ENCODE measurements at places on chromosomes 7 and 10.

GRCh38 chr7:94417901-94418300, 23.2 kb downstream of the COL1A2 start:
- no peak for DNase-seq

- DNase-seq: no peak
Measured at GRCh38 chr7:90599892-90600555, 3.9 kb downstream of the CDK14 start.

- DNase-seq: no peak
Measured at GRCh38 chr7:126450269-126450671, 802.5 kb downstream of the GRM8 start.

DNA sequence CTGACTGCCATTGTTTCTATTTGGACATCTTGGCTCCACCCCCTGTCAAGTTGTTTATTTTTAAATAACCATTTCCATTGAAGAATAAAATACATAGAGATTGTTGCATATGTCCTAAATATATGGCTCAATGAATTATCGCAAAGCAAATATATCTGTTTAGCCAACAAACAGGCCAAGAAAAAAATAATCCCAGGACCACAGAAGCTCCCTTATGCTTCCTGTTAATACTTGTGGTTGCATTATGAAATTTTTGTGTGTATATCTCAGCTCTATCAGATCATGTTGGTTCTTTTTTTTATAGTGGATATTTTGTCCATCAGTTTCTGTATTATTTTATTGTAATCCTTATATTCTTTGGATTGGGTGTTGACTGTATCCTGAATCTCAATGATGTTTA, 53.4 kb upstream of the CYP2C8 start:
- no peak for DNase-seq

- DNase-seq: no peak
Measured at GRCh38 chr7:125878235-125878956, 948.8 kb upstream of the POT1 start.

GRCh38 chr7:108114117-108114841, 15.9 kb downstream of the LAMB4 start:
- DNase-seq: peak; percentile 25

DNA sequence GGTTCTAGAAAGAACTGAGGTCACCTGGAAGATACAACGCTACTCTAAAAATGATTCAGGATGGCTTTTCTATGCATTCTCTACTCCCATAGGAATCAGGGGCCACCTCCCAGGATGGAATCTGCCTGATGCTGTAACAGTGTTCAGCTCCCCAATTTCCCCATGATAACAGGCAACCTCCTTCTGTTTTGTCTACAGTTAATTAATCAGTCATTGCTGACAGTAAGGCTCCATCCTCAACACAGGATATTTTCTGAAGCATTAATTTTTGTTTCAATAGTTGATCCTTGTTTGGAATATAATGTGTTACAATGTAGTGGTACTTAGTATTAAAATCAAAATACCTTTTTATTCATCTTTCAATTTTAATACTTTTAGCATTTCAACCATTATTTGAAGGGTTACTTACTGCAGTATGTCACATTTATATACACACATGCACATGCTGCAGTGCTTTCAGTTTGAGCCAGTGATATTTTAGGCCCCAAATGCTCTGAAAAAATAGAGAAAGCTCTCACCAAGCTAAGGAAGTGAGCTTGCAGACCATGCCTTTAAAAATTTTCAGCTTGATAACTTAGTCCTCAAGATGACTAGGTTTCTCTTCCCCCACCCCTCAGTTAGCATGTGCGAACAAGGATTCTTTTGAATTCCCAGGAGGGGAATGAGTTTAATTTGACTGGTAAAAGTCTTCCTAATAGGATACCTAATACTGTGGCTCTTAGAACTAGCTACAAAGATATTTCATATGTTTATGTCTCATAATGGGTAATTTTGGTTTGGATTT, 592 bp upstream of the PIK3CG start:
- DNase-seq: peak; percentile 15

GRCh38 chr10:85447690-85448089, 918.9 kb downstream of the GRID1 start:
- no peak for DNase-seq

DNA sequence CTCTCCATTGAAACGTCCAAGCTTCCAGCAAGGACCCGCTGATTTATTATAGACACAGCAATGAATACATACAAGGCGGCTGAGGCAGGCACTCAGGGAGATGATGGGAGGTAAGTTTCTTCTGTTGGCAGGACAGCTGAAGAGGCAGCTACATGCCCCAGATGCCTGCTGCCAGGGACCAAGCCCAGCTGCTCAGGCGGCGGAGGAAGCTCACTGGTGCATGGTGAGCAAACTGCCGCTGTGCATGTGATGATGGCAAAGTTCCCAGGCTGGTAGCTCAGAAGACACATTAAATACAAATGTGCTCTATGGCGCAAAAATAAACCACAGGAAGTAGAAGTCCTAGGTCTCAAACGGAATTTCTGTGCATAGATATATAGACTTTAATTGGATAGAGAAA, 2.3 kb downstream of the DNTT start:
- DNase-seq: no peak

DNA sequence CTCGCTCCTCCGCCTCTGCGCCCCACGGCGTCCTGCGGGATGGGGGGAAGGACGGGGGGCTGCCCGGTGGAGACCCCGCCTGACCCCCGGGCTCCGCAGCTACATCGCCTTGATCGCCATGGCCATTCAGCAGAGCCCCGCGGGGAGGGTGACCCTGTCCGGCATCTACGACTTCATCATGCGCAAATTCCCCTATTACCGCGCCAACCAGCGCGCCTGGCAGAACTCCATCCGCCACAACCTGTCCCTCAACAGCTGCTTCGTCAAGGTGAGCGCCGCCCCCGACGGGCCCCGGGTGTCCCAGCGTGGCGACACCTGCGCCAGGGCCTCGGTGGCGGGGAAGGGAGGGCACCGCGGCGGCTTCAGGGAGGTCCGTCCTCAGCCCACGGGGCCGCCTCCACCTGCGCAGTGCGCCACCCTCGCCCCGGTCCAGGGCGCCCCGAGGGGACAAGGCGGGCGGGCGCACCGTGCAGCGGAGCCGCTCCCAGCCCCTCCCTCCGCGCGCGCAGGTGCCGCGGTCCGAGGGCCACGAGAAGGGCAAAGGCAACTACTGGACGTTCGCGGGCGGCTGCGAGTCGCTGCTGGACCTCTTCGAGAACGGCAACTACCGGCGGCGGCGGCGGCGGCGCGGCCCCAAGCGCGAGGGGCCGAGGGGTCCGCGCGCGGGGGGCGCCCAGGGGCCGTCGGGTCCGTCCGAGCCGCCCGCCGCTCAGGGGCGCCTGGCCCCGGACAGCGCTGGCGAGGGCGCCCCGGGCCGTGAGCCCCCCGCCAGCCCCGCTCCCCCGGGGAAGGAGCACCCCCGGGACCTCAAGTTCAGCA, 793 bp downstream of the FOXL3 start:
- no peak for DNase-seq

- DNase-seq: no peak
Measured at GRCh38 chr10:122159141-122159970, 111.7 kb upstream of the BTBD16 start.

- DNase-seq: no peak
Measured at GRCh38 chr7:139525239-139525638, 1.8 kb downstream of the CLEC2L start.

- DNase-seq: no peak
Measured at GRCh38 chr7:117435475-117436043, 8.3 kb upstream of the ASZ1 start.

DNA sequence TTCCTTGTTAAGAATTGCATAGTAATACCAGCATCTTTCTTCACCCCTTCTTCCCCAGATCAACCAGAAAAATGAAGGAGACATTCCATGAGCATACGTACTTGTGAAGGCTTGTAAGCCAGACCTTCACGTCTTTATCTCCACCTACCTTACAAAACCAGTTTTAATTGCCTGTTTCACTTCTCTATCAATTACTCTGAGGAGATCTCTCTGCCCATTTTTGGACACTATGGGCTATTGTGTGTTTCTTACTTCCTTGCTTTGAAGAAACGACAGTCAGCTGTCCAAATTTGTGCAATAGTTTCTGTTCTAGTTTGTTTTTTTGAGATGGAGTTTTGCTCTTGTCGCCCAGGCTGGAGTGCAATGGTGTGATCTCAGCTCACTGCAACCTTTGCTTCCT, 349.7 kb upstream of the MBL2 start:
- DNase-seq: no peak

DNA sequence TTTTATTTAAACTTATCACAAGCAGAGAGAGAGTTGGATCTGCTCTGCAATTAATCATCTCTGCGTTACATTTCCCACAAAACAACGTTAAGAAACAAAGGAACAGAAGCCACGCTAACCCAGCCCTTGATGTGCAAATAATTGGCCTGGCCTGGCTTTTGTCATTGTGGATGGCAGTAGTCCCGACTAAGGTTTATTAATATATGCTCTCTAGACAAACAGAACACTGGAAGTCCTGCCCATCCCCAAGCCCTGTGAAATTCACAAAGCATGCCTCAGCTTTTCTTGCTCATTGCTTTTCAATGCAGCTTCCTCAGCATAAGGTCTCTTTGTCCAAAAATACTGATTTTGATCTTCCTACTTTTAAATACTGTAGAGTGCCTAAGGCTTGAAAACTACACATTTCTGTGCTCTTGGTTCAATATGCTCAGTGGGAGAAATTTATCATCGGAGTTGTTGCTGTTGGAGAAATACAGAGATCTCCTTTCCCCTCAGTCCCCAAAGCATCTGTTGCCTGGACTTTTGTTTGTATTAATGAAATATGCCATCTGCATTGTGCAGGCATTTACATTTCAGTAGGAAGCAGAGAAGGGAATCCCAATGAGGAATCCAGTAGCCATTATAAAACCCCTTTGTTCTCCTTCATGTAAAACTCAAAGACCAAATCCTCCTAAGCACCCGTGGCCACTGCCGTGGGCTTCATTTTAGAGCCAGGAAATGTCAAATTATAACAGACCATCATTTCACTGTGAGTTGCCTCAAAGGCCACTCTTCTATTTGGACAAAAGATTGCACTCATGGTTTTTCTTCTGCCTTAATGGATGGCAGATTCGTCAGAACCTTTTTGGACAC, 61.1 kb downstream of the SORCS1 start:
- DNase-seq: no peak

- no peak for DNase-seq
Measured at GRCh38 chr7:16035392-16035791, 348.9 kb upstream of the MEOX2 start.

DNA sequence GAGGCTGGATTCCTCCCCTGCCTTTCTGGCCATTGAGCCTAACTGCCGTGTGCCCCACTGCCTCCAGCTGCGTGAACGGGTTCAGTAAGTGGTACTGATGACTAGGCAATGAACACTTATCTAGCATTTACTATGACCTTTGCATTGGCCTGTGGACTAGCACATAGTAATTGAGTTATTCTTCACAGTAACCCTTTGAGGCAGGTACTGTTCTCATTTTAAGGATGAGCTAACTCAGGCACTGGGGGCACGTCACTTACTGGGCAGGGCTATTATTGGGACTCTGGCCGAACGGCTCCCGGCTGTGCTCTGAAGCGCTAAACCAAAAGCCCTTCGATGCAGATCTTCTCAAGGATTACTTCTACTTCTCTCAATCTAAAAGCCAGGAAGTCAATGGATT, 38.3 kb downstream of the WIPF3 start:
- DNase-seq: no peak

DNA sequence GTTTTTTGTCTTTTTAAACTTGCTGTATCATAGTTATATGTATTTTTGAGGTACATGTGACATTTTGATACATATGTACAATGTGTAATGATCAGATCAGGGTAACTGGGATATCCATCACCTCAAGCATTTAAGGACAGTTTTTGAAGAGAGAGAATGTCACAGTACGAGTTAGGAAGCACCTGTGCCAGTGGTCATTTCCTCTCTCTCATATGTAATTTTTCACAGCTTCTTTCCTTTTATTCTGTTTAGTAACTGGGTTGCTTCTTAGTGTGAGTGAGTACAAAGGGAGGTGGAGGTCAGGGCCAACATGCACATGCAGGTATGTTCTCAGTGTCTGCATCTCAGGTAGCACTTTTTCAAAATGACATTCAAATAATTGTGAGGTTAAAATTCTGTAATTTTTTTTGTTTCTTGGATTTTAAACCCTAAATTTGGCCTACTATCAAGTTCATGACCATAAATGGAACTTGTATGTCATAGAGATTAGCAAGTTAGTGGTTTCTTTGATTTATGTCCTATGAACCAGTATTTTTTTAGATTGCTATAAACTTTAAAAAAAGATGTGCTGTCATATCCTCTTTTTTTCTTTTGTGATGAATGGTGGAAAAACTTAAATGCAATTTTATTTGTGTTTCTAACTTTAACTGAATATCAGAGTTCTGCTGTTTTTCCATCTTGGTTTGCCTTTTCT, 42.7 kb downstream of the SNX10 start:
- no peak for DNase-seq

DNA sequence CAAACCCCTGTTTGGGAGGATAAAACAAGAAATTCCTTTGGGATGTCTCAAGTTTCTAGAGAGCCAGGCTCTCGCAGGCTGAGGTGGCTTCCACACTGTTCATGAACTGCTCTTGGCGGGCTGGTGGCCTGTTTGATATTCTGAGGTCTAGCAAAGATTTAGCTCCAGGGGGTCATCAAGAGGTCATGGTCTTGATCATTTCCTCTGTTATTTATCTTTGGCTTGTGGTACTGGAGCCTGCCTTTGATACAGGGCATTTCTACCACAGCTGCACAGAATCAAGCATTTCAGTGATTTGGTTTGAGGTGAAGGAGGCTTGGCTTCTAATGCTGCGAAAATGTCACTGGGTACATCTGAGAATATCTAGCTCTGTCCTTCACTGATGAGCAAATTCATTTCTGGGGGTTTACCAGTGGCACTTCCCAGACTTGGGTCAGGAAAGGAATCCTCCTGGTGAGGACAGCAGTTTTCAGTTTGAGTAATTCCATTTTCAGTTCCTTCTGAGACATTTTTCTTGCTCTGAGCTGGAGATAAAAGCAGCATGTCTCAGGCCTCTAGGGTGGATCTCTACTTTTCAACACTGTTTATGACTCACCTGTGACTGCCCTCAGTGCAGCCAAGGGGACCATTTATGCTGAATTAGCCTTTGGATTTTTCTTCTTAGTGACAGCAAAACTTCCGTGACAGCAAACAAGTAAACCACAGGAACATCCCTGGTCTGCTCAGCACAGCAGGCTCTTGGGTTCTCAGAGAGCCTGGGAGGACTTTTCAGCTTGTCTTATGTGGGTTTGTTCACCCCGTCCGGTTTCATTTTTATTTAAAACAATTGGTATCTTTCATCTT, 312.0 kb downstream of the RNLS start:
- DNase-seq: peak; percentile 76

All from activated CD4-positive, alpha-beta T cell treated with anti-CD3 and anti-CD28 coated beads, Interleukin-2, amount 10 ng/mL, durations not matched to agents 7 days and 5 days (primary cell).